ENCODE measurements at places on chromosomes 4 and X.

DNA sequence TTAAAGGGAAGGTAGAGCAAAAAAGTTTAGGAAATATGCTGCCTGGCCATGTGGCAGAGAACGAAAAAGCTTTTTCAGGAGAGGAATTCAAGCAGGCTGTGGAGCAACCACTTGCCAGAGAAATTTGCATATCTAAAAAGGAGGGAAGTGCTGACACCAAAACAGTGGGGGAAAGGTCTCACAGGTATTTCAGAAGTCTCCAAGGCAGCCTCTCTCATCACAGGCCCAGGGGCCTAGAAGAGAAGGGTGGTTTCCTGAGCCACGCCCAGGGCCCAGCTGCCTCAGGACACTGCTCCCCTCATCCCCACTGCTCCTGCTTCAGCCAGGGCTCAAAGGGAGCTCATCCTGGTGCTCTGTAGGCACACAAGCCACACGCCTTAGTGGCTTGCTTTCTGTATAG lies 29.9 kb upstream of the STS start:
- no peak for DNase-seq

- no peak for DNase-seq
Observed at GRCh38 chrX:129115104-129115503, 408.2 kb downstream of the SMARCA1 start.

DNA sequence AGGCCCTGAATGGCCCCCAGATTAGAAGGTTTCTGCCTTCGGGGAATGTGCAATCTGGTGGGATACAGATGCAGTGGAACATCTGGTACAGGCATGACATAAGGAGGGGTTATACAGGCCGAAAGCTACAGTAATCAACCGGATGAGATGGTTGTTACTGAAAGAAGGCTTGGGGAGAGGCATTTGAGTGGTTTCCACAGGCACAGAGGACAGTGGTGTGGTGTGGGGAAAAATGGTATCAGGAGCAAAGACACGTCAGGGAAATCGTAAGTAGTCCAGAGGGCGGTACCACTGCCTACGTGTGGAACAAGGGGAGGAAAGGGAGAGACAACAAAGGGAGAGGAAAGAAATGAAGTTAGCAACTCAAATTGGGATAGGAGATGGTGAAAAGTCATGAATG lies 3.0 kb downstream of the PDLIM3 start:
- no peak for DNase-seq

GRCh38 chr4:113840861-113841260 lies 79.3 kb upstream of the CAMK2D start:
- DNase-seq = no peak

DNA sequence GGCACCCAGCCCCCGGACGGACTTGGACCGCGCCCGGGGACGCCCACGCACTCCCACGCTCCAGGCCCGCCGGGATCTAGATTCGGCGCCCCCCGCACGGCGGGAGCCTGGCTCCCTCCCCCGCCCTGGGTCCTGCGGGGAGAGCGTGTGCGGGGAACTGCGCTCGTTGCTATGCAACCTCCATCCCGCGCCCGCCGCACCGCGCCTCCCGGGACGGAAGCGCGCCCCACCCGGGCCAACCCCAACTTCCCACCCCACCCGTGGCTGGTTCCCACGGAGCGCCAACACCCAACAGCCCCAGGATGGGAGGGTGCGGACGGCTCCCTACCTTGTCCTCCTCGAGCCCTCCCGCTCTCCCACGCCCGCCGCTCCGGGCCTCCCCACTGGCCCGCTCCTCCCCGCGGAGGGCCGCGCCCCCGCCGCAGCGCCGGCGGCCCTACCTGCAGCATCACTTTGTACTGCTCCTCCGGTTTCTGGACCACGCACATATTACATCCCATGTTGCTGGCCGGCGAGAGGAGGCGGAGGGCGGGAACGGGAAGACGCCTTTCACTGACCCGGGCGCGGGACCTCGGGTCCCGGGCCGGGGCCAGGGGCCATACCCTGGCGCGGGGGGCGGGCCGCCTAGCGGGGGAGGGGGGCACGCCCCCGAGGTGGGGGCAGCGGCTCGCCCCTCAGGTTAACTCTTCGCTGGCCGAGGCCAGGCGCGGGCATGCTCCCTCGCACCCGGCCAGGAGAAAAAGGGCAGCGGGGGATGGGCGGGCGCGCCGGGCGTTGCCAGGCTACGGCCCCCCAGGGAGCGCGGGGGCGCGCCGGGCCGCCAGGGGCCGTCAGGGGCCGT lies at the start of gene PDZD4:
Gene PDZD4, minus strand, starts transcription at position 746 of the 841 bp plus-strand sequence. Its CDS starts 246 bp downstream, at position 500.
- no peak for DNase-seq

DNA sequence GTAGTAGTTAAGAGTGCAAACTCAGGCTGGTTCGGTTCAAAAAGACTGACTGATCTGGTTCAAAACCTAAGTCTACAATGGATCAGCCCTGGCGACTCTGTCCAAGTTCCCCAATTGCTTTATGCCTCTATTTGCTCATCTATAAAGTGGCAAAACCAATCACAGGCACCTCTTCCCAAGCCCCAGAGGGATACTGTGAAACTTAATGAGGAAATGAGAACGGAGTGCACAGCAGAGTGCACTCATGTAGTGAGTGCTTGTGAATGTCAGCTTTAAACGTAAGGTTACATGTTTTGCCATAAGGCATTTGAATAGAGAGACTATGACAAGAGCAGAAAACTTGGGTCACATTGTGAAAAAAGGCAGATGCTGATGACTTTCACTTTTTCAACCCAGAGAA lies 199.7 kb upstream of the KLF3 start:
- DNase-seq = no peak

GRCh38 chrX:96756491-96756890 lies 71.8 kb downstream of the DIAPH2 start:
- no peak for DNase-seq
